ENCODE measurements at places on chromosomes 16 and 17.

- DNase-seq, result no peak
These were observed 176.0 kb downstream of the TMEM132E start for GRCh38 chr17:34755371-34755770.

DNA sequence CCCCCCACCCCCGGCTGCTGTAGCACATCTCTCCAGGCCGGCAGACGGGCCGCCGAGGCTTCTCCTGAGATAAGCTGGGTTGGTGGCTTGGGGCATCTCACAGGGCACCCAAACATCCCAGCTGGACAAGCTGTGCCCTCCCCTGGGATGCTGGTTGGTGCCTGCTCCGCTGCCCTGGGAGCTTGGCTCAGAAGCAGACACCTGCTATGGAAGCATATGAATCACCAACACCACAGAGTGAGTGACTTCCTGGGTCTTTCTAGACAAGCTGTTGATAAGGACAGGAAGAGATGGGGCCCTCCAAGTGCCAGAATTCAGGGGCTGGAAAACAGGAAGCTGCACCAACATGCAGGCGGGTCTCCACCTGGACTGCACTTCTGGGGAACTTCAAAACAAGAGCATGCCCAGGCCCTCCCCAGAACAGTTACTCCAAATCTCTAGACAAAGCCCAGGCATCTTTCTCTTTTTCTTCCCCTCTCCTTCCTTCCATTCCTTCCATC lies 13.7 kb downstream of the C16orf95 start:
- DNase-seq, result no peak

DNA sequence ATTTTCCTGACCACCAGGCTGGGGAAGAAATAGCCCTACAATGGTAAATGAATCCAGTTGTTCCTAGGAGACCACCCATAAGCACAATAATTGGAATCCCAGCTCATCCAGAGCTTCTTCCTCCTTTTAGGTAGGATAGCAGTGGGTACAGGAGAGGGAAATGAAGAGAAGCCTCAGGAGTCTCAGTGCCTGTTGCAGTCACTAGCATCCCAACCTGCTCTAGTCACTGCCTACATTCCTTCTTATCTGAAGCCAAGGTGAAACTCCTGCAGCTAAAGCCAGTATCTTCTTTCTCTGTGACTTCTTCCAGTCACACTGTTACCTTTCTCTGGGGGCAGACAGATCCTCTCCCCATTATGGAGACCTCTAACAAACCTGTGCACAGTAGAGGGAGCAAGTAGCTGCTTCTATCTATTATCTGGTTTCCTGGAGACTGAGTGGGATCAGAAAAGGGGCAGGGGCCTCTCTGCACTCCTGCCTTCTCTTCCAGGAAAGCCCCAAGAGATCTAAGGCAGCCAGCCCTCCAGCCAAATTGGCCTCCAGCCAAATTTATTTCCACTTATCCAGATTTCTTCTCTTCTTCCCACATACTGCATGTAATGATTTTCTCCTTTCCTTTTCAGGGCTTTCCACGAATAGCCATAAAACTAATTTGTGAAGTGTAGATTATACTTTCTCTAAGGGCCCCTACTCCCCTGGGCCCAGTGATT lies 85.5 kb downstream of the SSH2 start:
- DNase-seq, result no peak

DNA sequence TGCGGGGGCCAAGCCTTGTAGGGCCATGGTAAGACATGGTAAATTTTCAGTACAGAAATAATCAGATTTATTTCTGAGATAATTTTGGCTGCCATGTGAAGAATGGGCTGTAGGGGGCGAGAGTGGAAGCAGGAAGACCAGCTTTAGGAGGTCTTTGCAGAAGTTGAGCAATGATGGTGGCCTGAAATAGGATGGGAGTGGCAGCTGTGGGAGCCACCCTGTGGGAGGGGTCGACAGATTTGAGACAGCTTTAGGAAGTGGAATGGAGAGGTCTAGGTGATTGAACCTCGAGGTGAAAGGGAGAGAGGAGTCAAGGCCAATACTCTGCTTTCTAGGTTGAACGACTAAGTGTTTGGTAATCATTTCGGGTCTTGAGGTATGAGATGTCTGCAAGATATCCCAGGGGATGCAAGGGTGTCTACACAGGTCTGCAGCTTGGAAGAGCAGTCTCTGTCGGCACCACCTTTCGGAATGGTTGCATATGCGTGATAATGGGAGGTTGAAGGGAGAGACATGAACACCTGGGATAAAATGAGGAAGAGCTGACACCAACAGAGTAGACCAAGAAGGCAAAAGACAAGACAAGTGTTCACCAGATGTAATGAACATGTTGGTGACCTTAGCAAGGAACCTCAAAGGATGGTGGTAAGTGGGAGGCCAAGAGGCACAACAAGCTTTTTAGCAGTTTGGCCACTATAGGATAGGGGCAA lies 4.2 kb upstream of the ATXN7L3 start:
- no peak for DNase-seq

DNA sequence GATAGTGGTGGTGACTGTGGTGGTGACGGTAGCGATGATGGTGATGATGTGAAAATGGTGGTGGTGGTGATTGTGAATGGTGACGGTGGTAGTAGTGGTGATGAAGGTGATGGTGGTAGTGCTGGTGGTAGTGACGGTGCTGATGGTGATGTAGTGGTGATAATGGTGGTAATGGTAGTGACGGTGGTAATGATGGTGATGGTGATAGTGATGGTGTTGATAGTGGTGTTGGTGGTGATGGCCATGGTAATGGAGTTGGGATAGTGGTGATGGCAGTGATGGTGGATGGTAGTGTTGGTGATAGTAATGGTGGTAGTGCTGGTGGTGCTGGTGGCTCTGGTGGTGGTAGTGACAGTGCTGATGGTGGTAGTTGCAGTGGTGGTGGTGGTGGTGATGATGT lies 14.7 kb upstream of the RBFOX1 start:
- no peak for DNase-seq

- peak; percentile 42 for DNase-seq
These were observed 67.3 kb downstream of the ANKRD11 start for GRCh38 chr16:89422905-89423630.

DNA sequence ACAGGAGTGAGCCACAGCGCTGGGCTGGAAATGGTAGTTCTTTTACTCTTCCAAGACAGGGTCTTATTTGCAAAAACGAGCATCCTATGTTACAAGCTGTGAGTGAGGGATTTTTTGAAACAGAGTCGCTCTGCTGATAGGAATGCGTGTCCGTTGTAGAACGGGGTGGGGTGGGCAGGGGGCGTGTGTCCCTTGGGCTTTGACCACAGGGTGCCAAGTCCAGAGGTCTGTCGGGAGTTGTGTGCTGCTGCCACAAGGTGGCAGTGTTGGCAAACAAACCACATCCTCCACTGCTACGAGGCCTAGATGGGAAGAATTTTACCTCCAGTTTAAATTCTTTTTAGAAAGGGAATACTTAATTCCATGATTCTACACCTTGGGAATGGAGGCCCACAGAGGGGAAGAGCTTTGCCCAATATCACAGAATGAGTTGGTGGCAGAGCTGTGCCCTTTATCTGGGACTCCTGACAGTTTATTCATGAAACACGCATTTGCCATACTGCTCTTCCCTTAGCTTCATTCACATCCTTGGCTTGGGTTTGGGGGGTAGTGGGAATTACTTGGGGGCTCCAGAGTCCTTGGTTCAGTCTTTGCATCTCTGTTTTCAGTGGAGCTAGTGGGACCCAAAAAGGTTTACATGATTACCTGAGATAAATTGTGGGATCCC lies 30.6 kb upstream of the ETV4 start:
- peak; percentile 40 for DNase-seq

DNA sequence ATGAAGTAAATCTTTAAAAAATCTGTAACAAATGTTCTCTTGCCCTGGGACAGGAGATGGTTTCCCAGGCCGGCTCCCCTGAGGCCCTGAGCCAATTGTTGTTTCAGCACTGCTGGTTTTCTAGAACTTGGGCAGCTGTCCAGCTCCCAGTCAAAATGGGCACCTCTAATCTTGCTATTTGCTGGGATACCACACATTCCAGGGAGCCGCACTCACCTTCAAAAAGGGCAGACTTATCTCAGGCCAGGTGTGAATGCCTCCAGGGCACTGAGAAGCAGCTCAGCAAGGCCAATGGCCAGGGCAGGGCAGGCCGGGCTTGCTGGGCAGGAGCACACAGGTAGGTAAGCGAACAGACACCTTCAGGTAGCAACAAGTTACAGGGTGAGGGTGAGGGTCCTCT lies 24.4 kb downstream of the TRIM16 start:
- no peak for DNase-seq

GRCh38 chr17:82121660-82122629 lies 23.9 kb upstream of the FASN start:
- no peak for DNase-seq

- DNase-seq, result no peak
These were observed 77.0 kb downstream of the CYTH1 start for GRCh38 chr17:78705071-78705470.

DNA sequence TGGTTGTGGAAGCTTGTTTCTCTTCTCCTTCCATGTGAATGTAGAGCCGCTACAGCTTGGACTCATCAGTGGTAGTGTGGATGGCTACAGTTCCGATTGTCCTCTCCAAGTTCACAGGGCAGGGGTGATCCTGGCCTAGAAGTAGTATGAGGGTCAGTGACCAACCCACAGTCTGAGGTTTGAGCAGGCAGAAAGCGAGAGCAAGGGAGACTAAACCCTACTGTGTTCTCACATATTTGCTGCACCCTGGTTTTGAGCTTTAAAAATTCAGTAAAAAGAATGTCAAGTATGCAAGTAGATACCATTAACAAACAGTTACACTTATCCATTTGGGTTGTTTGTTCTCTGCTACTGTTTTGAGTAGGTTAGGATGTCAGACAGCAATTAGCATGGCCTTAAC lies 148.9 kb downstream of the MRTFB start:
- DNase-seq, result no peak

- no peak for DNase-seq
These were observed 15.2 kb upstream of the MARCHF10 start for GRCh38 chr17:62823111-62823893.

- peak; percentile 60 for DNase-seq
These were observed at the start of gene RPL19 for GRCh38 chr17:39200070-39200879. TSS of gene RPL19 (plus strand) at chr17:39200283. CDS start at chr17:39200345, 62 bp downstream.

- DNase-seq, result no peak
These were observed 27.9 kb downstream of the CPPED1 start for GRCh38 chr16:12775656-12776236.

GRCh38 chr17:42821176-42821575 lies 2.9 kb downstream of the BECN1 start:
- DNase-seq, result no peak

DNA sequence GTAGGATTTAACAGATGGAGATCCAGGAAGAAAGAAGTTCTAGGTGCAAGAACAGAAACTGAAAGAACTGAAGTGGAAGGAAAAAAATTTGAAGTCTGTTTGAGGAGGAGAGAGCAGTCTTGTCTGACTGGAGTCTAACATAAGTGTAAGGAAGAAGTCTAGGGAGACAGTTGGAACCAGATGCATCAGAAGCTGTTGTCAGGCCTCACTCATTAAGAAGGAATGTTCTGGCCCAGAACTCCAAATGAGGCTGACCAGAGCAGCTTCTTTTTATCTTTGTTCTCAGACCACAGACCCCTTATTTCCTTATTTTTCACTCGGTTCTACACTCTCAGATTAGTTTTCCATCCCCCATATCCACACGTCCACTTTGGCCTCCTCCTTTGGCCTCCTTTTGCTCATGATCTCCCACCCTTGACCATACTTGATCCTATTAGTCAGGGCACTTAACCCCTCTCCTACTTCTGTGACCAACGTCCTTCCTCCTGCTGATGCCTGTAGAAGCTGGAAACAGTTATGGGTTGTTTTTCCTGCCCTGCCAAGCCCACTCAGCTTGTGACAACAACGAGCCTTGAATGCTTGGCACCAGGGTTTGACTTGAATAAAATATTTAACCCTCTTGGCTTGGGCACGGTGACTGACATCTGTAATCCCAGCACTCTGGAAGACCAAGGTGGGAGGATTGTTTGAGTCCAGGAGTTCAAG lies 7.0 kb upstream of the MYH2 start:
- no peak for DNase-seq

GRCh38 chr17:4301066-4301465 lies 37.3 kb upstream of the ANKFY1 start:
- no peak for DNase-seq

DNA sequence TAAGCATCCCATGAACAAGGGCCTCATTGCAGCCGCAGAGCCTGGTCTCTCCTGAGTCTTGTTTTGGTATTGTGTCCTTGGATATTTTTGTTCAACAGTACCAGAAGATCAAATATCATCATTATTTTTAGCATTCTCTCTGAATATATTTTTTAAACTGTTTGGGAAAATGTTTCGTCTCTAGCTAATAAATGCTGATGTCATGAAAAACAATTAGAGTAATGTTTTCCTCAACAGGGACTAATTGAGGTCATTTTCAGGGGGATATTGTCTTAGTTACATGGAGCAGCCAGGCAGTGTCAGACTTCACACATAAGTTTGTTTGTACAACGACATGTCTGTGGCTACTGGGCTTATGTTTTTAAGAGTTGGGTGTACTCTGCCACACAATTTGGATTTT lies 805.3 kb upstream of the SOX9 start:
- DNase-seq, result no peak

GRCh38 chr16:86531641-86532525 lies 21.6 kb downstream of the FOXF1 start:
- no peak for DNase-seq

DNA sequence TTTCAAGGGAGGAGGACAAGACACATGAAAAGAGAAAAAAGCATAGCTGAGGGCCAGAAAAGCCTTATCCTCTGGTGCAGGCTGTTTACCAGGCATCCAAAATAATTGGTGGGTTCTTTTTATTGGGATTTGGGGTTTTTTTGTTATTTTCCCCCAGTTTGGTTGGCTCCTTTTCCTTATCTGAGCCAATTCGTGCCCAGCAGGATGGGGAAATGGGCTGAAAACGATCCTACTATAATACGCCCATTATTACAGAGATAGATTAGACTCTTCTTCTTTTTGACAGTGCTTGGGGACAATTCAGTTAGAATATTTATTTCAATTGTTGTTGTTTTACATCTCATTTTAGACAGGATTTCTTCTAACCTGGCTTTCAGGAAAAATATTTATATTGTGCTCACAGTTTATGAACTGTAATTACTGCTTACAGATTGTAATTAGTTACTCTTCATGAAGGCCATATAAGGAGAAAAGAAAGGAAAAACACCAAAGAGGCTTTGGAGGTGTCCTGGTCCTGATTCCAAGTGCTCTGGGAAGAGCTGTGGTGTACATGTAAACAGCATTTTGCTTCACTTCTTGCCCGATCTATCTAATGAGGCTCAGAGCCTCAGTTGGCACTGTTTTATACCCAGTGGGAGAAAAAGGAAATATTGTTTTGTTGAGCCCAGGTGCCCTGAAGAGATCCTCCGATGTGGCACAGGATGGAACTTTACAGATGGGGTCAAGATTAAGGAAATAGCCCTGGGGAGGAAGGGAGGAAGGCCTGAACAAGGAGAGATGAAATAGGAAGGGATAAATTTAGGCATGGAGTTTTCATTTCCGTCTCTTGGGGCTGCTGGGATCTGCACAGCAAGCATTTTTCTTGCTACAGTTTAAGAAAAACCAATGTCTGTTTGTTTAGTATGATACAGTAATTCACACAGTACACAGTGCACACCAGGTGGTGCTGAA lies 611 bp upstream of the ANKRD40 start:
- no peak for DNase-seq

GRCh38 chr17:57563958-57564357 lies 181.1 kb downstream of the CCDC182 start:
- DNase-seq, result no peak

GRCh38 chr16:7505495-7505894 lies 172.8 kb downstream of the RBFOX1 start:
- DNase-seq, result no peak
